ENCODE measurements at places on chromosomes 4 and X.
A peak's percentile ranks its signal among the peaks of the same experiment; 100 is the strongest.

DNA sequence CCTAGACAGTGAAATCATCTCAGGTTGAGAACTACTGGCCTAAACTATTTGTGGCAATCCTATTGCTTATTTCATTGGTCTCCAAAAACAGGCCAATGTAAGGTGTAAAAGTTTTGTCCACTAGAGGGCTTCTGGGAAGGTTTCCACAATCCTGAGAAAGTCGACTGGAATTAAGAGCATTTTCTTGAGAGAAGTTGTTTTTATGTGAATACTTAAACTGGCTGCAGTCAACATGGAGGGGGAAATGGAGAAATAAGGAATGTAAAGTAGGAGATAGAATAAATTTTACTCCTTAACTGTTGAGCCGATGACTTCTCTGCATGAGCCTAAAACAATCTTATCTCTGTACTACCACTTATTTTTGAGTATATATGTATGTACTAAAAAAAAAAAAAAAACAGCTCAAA lies 11.0 kb upstream of the EIF4E start:
- DNase-seq = peak; percentile 36

GRCh38 chrX:111634823-111635729 lies 45.9 kb upstream of the ALG13 start:
- DNase-seq = no peak

DNA sequence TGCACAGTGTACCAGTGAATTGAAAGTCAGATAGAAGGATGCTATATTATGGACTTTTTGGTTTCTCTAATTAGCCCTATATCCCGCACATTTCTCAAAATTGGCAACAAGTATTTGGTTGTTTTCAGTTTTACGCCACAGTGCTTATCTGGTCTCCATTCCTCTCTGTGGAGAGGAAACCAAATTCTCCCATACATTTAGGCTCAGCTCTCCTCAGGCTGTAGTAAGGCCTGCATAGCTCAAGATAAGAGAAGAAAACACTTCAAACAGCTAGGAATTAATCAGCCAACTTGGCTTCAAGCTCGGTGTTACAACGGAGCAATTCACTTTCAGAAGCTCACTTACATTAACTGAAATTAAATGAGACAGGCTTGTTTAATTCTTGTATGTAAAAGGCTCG lies 263.2 kb downstream of the PDHA2 start:
- DNase-seq = no peak

DNA sequence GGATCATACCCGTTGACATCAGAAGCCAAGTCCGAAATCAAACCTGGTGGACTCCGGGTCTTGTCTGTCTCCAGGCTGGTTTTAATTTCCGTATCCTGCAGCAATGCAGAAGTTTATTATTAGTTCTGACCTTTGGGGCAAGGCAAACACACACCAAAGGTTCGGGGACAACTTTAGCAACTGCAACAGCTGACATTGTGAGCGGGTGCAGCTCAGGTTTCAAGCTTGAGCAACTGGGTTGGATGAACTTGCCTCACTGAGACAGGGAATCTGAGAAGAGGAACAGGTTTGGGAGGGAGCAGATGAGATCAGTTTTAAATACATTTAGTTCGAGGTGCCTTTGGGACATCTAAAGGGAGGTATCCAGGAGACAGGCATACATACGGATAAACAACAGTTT lies 110.7 kb downstream of the GNL3L start:
- peak; percentile 15 for DNase-seq

DNA sequence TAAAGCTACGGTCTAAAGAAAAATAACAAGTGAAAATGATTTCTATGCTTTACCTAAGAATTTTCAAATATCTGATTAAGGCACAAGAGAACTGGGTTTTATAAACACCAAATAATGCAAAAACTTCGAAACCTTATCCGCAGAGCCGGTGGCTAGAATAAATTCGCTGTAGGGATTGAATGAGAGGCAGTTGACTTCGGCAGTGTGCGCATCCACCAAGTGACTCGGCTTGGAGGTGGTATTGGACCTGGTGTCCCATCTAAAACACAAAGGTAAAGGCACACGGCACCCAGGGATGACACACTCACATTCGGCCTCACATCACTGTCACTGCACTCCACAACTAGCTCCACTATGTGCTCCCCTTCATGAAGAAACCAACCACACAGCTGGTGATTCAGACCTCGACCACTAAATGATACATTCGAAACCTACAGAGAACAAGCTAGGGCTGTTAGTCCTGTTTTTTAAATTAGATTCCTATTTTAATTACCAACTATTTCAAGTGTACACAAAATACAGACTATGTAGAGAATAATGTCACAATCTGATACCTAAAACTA lies 17.5 kb downstream of the RBBP7 start:
- no peak for DNase-seq

- DNase-seq = no peak
Observed at GRCh38 chr4:6802025-6802424, 19.5 kb downstream of the KIAA0232 start.

GRCh38 chr4:137156807-137157206 lies 375.5 kb downstream of the PCDH18 start:
- no peak for DNase-seq

- no peak for DNase-seq
Observed at GRCh38 chr4:51907006-51907669, 64.2 kb downstream of the DCUN1D4 start.

- DNase-seq = no peak
Observed at GRCh38 chrX:81925812-81926211, 723.9 kb downstream of the SH3BGRL start.

- no peak for DNase-seq
Observed at GRCh38 chr4:11710453-11711093, 281.9 kb upstream of the HS3ST1 start.

GRCh38 chrX:108055546-108055945 lies 10.7 kb downstream of the VSIG1 start:
- no peak for DNase-seq

DNA sequence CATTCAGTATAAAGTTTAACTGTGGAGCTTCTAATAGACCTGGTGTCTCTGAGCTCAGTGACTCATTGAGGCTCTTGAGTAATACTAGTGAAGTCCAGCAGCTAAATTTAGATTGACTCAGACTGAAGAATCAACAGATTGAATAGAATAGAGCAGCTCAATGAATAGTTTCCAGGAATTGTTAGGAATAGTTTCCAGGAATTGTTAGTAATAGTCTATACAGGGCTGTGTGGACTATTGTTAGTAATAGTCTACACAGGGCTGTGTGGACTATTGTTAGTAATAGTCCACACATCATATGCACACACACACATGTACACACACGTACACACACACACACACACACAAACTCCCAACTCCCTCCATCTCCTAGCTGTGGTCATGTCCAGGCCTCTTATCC lies 3.0 kb downstream of the GIMD1 start:
- no peak for DNase-seq

Measured in renal cortex interstitium (tissue), 15 donors.